Diencephalon (tissue), 1 donor: ENCODE measurements at places on chromosomes 5 and 9. TPM values are rescaled to one million over a fixed set of nuclear protein-coding genes. Genes with fewer than 3 reads are reported as not detected.

UNC13B gene
- total RNA-seq: 26.5 TPM

FLT4 gene
- 2.5 TPM for total RNA-seq

HMGCS1 gene
- total RNA-seq: 570 TPM

PPWD1 gene
- total RNA-seq: 53.5 TPM
